HTR-8/SVneo (cell line): ENCODE measurements at places on chromosomes 2 and 18.

DNA sequence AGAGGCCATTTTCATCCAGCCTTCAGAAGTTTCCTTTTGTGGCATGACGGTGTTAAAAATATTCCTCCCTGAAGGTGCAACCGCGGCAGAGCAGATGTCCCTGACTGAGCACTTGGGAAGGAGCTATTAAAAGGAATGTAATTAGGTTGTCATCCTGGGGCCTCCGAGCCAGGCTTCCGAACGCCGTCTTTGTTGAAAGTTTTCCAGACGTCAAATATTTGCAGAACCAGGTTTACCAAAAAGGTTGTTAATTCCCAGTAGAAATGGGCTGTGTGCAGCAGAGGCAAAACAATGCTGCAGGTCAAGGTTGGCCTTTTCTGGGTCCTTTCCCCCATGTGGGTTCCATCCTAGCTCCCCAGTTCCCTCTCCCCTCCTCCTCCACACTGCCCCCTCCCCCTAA is 110.0 kb upstream of the STPG4 start:
- DNase-seq: no peak

GRCh38 chr2:48723129-48723528 is 32.4 kb downstream of the LHCGR start:
- DNase-seq: no peak

DNA sequence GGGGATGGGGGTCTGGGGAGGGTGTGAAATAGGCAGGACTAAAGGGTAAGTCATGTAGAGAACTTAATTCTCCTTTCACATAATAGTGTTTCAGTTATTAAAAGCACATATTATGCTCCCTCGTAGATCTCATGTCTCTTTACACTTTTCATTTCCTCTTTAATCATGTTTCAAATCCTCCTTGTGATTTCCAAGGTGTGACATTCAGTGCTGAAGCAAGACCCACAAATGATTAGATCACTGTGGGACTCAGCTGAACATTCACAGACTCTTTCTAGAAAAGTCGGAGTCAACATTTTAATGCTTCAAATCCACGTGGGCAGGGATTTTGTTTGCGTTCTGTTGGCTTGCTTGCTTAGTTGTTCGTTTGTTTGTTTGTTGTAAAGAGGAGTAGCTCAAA is 34.7 kb upstream of the CALCRL start:
- no peak for DNase-seq

- no peak for DNase-seq
These were observed 13.4 kb upstream of the ZNF512 start for GRCh38 chr2:27569398-27569797.

DNA sequence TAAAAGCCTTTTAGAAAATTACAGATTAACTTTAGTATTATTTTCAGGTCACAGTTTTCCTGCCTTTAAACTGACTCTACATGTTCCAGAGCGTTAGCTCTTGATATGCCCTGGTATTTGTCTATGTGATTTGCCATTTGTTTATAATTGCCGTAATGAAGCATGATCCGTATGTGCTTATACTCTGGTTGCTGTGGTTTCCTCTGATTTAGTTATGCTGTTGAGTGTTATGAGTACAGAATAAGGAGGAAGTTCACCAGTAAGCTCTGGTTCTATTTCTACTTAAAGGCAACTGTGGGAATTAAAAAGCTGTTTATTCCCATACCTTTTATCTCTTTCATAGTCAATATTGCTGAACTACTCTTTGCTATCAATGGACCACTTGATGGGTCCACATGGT is 123.5 kb downstream of the OSBPL6 start:
- DNase-seq: no peak
